ENCODE measurements at places on chromosomes 11 and 22.

- no peak for DNase-seq
These were observed 3.9 kb downstream of the OR51B4 start for GRCh38 chr11:5297721-5298323.

GRCh38 chr22:50063589-50064393, 5.7 kb upstream of the TTLL8 start:
- no peak for DNase-seq

GRCh38 chr22:45804986-45805325, 133.3 kb downstream of the ATXN10 start:
- peak; percentile 96 for DNase-seq

GRCh38 chr11:76094740-76095139, 111.6 kb downstream of the WNT11 start:
- no peak for DNase-seq

DNA sequence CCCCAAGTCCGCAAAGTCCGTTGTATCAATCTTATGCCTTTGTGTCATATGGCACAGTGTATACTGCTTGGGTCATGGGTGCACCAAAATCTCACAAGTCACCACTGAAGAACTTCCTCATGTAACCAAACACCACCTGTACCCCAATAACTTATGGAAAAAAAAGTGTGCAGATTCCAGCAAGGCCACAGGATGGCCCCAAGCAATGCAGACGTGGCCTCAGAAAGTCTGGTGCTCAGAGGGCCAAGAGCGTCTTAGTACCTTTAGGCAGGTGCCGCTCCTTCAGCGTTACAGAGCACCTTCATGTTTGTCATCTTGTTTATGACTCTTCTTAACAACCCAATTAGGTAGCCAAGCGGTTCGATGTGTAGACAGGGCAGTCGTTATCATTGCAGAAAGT, 65.3 kb downstream of the PRDM11 start:
- DNase-seq: no peak

GRCh38 chr22:40238425-40239344, 61.0 kb downstream of the TNRC6B start:
- DNase-seq: peak; percentile 26

DNA sequence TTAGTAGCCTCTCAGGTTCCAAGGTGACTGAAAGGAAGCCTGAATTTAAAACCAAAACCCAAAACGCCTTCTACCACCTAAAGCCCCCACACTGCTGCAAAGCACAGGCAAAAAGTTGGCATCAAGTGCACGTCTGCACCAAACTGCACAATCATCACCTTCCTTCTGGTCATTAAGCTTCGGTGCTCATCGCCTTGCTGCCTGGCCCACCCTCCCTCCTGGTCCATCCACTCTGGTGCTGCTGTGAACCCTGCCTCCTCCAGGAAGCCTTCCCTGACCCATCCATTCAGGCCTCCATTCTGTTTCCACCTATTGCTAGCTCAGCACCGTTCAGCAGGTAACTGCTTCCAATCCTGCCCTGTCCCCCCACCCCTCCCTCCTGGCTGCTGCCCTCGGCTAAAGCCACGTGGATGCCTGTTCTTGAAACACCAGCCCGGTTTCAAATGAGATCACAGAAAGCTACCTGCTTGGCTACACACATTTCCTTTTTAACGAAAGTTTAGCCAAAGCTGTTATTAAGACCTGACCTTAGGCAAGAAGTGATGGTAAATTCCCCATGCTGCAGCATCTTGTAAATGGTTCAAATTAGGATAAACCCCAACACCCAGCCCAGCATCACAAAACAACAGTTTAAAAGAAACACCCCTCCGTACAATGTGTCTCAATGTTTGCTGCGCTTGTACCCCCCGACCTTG, 53.8 kb upstream of the CD5 start:
- no peak for DNase-seq

- DNase-seq: no peak
These were observed 38.8 kb downstream of the PTPRJ start for GRCh38 chr11:48019217-48019584.

DNA sequence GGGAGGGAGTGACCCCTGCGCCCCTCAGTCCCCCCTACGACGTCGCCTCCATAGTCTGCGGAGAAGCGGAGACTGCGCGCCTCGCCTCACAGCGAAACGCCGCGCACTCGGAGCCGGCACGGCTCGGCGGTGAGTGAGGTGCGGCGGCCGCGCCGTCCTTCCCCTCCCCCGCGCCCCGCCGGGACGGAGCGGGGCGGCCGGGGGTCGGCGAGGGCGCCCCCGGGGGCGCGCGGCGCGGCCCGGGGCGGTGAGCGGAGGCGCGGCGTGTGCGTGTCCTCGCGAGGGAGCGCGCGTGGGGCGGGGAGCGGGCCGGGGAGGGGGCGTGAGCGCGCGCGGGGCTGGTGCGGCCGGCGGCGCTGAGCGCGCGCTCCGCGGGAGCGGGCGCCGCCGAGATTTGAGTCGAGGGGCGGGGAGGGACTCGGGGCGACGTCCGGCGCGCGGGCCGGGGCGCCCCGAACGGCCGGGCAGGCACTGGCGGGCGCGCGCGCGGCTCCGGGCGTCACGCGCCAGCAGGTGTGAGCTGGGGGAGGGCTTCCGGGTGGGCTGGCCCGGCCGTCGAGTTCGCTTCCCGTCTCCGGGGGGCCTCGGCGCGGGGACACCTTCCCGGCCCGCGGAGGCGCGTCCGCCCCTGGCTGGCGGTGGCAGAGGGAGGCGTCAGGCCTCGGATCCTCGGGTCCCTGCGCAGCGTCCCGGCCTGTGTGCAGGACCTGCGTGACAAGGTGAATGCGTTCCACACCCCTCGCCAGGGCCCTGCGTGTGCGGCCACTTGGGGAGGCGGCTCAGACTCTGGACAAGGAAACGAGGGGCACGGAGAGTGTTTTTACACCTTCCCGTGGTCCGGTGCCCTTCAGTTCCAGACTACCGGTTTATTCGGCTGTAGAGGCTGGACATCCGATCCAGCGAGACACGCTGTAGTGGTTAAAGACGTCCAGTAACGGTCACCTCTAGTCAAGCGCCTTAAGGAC, 50.4 kb downstream of the FAM83F start:
- no peak for DNase-seq

DNA sequence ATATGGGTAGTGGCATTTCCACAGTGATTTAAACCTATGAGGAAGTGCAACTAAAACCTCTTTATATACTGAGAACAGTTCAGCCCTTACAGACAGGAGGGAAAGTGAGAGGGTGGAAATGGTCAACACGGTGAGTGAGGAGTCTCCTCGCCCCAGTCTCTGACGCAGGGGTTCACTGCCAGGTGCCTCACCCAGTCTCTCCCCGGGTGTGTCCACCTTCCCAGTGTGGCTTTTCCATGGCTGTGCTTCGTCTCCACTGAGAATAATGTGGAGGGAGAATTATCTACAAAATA, 116.6 kb upstream of the TOP3B start:
- DNase-seq: no peak

GRCh38 chr11:95570845-95571244, 218.7 kb downstream of the FAM76B start:
- no peak for DNase-seq

DNA sequence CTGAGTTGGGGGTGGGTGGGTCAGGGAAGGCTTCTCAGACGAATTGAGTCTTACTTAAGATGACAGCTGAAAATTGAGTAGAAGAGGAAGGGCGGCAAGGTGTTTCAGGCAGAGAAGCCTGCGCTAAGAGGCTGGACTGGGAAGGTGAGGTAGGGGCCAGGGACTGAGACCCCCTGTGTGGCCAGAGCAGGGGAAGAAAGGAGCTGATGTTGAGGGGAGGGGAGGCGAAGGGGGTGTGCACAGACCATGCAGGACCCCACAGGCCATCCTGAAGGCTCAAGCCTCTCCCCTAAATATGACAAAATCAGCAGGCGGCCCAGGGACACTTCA, 40.6 kb upstream of the CREB3L1 start:
- no peak for DNase-seq

- no peak for DNase-seq
These were observed 49.2 kb downstream of the GRAMD1B start for GRCh38 chr11:123479048-123479837.

DNA sequence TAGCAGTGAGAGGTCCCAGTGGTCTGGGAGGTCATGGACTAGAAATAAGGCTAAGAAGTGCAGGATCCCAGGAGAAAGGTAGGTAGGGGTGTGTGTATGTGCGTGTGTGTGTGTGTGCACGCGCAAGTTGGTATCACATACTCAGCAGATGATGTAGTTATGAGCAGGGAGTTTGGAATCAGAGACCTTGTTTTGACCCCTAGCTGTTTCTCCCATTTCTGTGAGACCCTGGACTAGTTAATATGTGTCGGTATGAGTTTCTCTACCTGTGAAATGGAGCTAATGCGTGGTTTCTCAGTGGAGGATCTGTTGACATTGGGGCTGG, 1.3 kb downstream of the SERPING1 start:
- DNase-seq: no peak

GRCh38 chr11:21969841-21970240, 223.0 kb upstream of the ANO5 start:
- DNase-seq: no peak

- no peak for DNase-seq
These were observed 728 bp downstream of the TBC1D22A start for GRCh38 chr22:46763051-46763705.

GRCh38 chr22:18073467-18073866, 4.3 kb upstream of the PEX26 start:
- DNase-seq: no peak

GRCh38 chr22:25572708-25573171, 8.3 kb downstream of the GRK3 start:
- no peak for DNase-seq

DNA sequence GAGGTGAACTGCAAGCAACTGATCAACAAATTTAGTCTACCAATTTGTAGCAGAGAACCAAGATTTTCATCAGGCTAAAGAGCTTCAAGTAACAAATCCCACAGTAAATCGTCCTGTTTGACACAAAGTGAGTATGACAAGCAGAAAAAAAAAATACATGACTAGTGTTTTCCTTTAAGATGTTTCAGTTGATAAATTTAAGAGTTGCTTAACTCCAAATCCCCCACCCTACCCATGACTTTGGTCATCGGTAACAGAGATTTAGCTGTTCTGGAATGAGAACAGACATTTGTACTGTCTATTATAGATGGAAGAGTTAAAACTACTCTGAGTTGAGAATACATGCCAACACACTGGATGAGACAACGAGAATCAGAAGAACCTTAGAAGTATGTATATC, 165.0 kb upstream of the MTMR2 start:
- DNase-seq: no peak

DNA sequence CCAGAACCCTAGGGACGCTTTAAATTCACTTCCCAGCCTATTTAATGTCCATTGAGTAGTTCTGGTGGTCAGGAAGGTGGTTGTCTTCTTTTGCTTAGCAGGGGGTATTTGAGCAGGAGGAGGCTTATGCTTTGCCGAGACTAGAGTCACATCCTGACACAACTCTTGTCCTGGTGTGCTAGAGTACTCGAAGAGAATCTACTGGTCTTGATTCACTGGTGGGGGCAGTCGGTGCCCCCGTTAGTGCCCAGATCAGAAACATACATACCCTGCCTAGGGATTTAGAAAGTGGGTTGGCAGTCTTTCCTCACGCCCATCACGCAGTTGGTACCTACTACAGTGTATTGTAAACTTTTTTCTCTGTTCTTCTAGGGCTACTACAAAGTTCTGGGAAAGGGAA, 2.7 kb downstream of the RPL27A start:
- no peak for DNase-seq

DNA sequence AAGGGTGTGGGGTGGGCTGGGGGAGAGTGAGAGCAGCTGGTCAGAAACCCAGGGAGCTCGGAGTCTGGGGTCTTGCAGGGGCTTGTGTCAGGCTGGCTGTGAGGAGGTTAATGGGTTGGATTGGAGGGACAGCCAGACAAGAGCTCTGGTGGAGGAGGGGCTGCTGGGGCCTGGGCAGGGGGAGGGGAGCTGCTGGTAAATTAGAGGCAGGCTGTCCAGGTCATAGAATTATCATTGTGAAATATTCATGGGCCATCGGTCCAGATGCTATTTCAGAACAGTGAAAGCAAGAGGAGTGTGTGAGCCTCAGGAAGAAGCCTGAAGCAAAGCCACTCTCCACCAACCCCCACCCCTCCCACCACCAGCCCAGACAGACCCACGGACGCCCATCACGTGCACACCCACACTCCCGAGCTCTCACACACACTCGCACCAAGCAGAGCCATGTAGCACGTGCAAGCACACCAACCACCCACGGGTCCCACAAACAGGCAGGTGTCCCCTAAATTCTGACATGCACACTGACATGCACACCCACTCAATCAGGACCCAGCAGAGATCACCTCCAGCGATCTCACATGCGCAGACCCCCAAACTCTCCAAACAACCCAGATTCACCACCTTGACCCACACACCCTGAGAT, 18.8 kb downstream of the RTN4RL2 start:
- no peak for DNase-seq

DNA sequence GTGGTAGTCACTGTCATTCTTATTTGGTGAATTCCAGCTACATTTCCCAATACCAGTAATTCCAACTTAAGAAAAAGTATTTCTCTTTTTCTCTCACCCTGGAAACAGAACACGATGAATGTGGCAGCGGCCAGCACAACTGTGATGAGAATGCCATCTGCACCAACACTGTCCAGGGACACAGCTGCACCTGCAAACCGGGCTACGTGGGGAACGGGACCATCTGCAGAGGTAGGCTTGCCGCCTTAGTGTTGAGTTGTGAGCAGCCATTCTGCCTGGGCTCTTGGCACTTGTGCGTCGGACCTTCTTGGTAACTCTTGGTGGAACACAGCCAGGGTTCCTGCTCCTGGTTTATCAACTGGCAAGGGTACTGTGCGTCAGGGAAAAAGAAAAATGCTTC, 559.8 kb downstream of the NELL1 start:
- no peak for DNase-seq

DNA sequence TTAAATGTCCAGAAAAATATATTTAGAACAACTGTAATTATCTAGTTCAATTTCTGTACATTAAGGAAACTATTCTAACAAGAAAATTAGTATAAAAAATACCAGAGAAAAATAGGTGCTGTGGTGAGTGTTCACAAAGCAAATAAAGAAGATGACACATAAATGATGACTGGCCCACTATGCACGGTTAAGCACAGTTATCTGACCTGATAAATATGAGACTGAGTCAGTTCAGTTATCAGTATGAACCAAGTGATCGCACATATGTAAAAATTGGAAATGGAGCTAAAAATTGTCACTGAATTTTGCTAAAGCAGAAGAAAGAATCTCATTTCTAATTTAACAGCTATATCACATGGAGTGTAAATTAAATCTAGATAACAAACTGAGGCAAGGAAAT, 18.8 kb upstream of the MAML2 start:
- DNase-seq: no peak

- no peak for DNase-seq
These were observed 45.3 kb downstream of the MED15 start for GRCh38 chr22:20552443-20553401.
